Dermis blood vessel endothelial cell (primary cell): ENCODE measurements at places on chromosomes 3 and 15. TPM values are rescaled to one million over a fixed set of nuclear protein-coding genes. Genes with fewer than 3 reads are reported as not detected.

DNA sequence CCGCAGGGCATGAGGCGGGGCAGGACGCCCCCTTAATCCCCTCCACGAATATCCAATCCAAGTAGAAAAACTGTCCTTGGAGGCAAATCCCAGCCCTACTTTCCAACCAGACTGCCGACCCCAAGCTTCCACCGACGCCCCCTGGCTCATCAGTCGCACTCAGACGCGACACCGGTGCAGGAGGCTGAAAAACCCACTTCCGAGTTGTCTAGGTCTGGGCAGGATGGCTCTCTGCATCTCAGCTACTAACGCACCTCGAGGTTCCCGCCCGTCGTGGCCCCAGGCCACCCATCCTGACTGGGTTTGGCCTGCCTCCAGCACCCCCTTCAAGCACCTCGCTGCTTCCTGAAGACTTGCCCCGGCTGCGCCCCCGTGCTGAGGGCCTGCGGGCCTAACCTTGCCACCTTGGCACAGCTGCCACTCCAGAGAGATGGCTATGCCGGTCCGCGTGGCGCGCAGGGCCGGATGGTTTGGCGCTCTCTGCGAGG is 15.5 kb downstream of the RGMA start:
- DNase-seq, result no peak

DNA sequence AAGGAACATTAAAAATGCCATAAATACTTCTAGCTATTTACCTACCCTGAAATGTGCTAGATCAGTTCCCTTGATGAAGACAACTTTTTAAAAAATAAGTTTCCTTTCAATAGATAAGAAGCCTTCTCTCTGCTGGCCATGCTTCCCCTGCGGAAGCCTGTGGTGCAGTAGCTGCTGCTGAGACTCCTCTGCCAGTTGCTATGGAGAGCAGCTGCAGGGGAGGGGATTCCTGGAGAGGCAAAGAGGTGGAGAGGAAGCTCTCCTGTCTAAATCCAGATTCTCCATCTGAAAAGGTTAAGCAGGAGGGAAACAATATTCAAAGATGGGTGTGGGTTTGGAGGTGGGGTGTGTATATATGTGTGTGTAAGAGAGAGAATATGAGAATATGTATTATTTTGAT is 69.8 kb upstream of the BFSP2 start:
- no peak for DNase-seq

DNA sequence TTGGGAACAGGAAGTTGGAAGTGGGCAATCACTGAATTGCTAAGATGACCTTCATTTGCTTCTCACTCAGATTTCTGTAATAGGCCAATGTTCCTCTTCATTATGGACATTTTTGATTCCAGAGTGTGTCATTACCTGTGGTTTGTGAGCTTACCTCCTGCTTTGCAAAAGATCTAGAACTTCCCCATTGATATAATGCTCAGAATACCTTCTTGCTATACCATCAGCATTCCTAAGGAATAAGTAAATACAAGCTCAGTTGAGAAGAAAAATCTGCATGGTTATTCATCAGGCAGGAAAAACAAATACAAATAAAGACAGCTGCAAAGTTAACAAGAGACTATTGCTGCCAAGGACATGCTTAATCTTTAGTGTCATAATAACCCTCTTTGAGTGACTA is 5.6 kb upstream of the RPL14 start:
- DNase-seq, result no peak

GATM gene
- total RNA-seq, result 0.23 and 0.34 TPM in 2 replicates

- no peak for DNase-seq
These were observed 48.7 kb downstream of the FBN1 start for GRCh38 chr15:48596841-48597240.

DNA sequence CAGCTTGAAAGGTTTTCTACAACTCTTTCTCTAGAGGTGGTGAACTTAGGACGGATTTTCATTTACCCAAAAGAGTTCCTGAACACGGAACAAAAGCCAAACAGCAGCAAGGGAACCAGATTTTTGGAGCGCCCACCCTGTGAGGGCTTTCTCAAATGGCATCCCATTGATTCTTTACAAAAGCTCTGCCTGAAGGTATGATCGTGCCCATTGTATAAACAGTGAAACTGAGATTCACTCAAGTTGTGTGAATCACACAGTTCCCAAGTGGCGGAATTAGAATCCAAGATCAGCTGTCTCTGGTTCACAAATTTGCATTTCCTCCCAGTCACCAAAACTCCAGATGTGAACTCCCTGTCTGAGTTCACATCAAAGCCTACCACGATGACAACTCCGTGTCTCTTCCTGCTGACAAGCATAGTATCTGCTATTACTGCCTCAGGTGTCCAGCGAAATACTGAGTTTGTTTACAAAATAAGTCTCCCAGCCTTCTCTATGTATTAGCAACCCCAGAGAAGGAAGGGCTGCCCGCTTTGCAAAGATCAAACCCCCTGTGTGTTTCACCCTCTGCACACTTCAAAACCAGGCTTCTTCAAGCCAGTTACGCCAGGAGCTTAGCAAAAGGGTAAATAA is 235.9 kb upstream of the ST8SIA2 start:
- DNase-seq, result no peak

- no peak for DNase-seq
These were observed 327.5 kb downstream of the UACA start for GRCh38 chr15:70435872-70436271.

CHRNB4 gene
- total RNA-seq, result not detected in 2 replicates

DNA sequence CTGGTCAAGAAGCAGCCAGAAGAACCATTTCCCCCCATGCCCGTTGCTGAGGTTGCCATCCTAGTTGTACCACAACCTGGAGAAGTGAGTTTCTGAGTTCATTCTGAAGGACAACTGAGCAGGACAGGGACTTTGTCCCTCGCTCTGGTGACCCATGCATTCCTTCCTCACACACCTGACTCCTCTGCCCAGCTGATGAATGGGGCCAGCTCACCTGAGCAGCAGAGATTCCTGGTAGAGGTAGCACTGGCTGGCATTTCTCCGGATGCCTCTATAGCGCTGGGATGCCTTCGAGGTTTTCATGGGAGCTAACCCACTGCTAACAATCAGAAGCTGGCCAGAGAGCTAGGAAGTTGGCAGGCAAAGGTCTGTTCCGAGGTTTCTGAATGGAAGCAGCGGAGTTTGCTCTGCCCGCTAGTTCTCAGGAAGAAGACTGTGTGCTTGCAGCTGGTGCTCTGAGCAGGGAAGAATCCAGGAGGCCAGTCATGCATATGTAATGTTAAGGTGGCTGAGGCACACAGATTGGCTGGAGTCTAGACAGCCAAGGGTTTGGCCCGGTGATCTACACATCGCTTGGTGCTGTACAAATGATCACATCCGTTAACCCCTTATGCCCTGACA is at the start of gene TMC3:
Gene TMC3 (minus strand): TSS at position 439 of the 621 bp plus-strand sequence. CDS start 136 bp downstream, at position 303.
- no peak for DNase-seq

DNA sequence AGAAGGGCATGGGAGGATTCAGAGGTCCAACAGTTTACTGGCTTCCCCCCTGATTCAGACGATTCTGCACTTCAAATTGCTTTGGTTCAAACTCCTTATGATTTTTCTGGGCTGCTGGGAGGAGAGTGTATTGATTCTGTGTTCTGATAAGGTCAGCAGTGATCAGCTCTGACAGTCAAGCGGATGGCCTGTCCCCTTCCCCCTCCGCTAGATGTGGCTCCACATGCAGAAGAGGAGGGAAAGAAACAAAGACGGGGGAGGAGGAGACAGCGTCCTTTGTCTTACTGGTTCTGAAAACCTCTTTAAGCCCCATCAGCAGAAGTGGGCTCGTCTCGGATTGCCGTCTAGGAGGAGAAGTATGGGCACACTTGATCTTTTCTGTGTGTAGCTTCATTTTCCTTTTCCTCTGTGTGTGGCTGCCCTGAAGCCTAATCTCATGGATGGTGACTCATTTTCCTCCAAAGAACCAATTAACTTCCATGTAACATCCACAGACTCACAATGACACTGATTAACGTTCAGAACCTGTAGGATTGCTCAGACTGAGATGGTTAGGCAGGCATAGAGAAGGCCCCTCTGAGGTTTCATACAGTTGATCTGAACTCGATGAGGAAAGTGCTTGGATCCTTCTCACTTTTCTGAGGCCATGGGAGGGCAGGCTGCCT is 162.4 kb upstream of the PPP2R3A start:
- DNase-seq, result no peak

GRCh38 chr3:36603423-36603822 is 160.9 kb downstream of the DCLK3 start:
- DNase-seq, result no peak

GRCh38 chr15:54840621-54841398 is 355.9 kb downstream of the RSL24D1 start:
- no peak for DNase-seq
